T-helper 17 cell (primary cell): ENCODE measurements at places on chromosomes 4 and X.

DNA sequence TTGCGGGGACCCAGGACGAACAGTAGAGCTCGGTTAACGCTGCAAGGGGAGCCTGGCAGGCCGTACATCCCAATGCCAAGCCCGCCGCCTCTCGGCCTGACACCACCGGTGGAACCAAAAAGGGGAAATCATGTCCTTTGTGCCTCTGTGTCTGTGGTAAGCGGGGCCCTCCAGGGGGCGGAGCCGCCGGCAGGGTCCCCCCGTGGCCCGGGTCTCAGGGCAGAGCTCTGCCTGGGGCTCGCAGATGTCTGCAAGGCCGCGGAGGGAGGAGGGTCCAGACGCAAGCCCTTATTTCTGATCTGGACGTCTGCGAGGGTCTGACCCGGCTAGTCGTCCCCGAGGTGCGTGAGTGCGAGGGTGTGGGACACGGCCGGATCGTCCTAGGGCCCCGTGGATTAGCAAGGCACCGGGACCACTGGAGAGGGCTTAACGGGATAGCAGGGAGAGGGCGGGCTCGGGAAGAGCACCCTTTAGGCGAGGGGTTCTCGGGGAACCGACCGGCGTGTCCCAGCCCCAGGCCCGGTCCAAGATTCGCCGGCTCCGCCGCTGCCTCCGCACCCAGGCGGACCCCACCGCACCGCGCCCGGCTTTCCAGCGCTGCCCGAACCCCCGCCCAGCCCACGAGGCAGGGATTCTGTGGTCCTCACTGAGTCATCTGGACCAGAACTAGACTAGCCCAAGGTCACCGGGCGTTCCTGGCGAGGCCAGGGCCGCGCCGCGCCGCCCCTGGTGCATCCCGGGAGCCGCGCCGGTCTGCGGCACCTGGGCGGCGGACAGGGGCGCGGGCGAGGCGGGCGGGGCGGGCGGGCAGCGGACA is 863 bp upstream of the FAM193A start:
- H3K27ac ChIP-seq = peak overlapping the region; percentile 53
- peak overlapping the region; percentile 88 for H3K4me3 ChIP-seq
- peak; percentile 31 for DNase-seq
- H3K27me3 ChIP-seq = no peaks in the 10 kb centered on the region
- H3K4me1 ChIP-seq = peaks cover 9% of the 10 kb centered on the region
- H3K36me3 ChIP-seq = no peaks in the 10 kb centered on the region

DNA sequence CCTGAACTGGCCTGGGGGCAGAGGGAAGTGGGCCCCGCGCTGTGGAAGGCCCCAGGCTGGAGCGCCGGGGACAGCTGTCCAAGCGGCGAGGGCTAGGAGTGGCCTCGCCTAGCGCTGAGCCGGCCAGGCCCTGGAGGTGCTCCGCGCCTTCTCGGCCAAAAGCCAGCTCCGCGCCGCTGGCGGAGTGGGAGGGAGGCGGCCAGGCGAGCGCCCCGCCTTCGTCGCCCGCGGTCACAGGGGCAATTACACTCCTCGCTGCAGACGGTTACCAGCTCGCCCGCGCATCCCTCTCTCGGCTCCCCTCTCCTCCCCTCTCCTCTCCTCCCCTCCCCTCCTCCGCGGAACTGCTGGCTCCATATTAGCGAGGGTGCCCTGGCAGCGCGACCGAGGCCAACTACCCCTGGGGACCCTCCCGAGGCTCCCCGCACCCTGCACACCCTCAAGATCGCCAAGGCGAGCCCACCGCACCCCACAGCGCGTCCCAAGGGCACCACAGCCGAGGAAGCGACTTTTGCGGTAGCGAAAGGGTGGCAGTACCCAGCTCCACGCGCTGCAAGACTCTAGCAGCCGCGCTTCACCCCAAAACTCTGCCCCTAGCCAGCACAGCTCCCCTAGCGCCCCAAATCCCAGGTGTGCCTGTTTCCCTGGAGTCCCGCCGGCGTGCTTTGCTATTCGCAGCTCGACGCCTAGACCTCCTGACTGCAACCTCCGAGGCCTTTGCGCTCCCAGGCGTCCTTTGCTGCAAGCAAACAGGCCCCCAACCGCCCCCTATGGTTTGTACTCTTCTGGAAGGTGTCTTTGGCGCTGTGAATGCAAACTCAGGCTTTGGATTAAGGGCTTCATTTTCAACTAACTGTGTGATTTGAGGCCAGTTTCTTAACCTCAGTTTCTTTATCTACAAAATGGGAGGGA is 91.4 kb downstream of the BCOR start:
- no peak for DNase-seq
- peaks cover 12% of the 10 kb centered on the region for H3K4me1 ChIP-seq
- no peak overlapping the region for H3K27ac ChIP-seq

DNA sequence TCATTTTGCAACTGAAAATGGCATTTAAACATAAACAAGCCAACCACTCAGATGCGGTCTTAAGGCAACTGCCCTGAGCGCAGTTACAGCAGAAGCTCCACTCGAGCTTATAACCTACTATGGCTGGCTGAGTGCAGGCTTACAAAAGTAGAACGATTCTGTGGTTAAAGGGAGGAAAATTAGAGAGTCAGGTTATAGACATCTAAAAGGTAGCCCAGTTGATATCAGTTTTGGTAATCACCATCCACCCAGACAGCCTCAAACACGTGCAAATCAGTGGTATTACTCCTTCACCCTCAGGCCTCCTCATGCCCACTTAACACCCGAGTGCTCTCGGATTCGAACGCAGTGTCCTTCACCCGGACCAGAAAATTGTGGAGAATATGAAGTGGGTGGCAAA is 3.1 kb downstream of the LEF1 start:
- peaks cover 19% of the 10 kb centered on the region for H3K27me3 ChIP-seq
- H3K4me3 ChIP-seq = peak overlapping the region; percentile 91
- peaks cover 5% of the 10 kb centered on the region for H3K36me3 ChIP-seq
- DNase-seq = no peak
- peaks cover 35% of the 10 kb centered on the region for H3K4me1 ChIP-seq

DNA sequence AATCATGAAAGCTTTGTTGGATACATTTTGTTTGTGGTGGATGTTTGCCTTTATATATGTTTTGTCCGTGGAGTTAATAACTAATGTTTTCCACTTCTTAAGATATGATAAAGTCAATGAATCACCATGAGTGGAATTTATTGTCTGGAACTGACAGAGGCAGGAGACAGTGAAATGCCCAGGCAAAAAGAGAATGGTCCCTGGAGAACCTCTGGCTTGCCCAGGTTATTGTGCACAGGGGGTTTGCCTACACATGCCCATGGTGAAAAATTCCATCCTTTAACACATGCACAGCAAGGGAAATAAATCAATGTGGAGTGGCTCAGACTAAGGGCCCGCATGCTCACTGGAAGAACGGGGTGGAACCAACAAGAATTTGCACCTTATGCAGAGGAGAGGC is 964.3 kb upstream of the GRIA3 start:
- H3K27me3 ChIP-seq = no peaks in the 10 kb centered on the region
- no peak overlapping the region for H3K4me3 ChIP-seq
- no peak for DNase-seq

DNA sequence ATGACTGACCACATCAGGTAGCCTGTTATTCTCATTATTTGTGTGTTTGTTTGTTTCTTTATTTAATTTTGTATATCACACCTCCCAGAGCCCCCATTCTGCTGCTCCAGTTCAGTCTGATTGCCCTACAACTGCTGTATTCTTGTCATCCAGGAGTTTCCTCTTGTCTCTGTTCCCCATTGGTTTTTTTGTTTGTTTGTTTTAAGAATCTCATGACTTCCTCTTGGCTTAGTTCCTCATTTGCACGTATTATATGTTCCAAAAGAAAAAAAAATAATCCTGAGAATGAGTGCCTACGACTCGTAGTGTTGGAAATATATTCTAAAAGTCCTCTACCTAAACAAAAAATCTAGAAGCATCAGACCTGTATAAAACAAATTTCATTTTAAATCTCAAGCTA is 142.3 kb upstream of the SLIT2 start:
- H3K4me3 ChIP-seq = no peak overlapping the region
- no peak for DNase-seq
- no peak overlapping the region for H3K27ac ChIP-seq
- H3K27me3 ChIP-seq = no peaks in the 10 kb centered on the region
- no peaks in the 10 kb centered on the region for H3K36me3 ChIP-seq
- no peaks in the 10 kb centered on the region for H3K4me1 ChIP-seq

GRCh38 chrX:111490688-111491087 is 20.8 kb upstream of the SERTM2 start:
- DNase-seq = no peak
- H3K36me3 ChIP-seq = peaks cover 2% of the 10 kb centered on the region
- no peak overlapping the region for H3K27ac ChIP-seq
- no peak overlapping the region for H3K4me3 ChIP-seq
- no peaks in the 10 kb centered on the region for H3K27me3 ChIP-seq

DNA sequence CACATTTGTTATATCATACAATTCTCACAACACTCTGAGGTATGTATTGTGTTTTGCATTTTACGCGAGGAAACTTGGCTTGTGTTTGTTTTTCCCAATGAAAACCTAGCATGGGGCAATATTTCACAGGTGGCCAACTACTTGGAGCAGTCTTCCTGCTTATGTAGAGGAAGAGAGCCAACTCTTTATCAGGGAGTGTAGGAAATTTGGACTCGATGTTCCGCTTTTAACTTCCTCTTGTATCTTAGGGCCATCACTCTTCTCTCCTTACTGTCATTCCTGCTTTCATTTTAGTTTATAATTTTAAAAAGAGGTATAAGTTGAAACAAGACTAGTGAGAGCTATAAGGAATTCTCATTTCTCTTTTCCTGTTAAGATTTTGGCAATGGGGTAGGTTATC is 107.7 kb upstream of the RPS6KA3 start:
- no peaks in the 10 kb centered on the region for H3K27me3 ChIP-seq
- H3K27ac ChIP-seq = peak overlapping the region; percentile 48
- H3K4me3 ChIP-seq = no peak overlapping the region
- H3K4me1 ChIP-seq = peaks cover 9% of the 10 kb centered on the region
- no peak for DNase-seq

- DNase-seq = no peak
- H3K27ac ChIP-seq = no peak overlapping the region
- peaks cover 2% of the 10 kb centered on the region for H3K36me3 ChIP-seq
- H3K4me1 ChIP-seq = no peaks in the 10 kb centered on the region
- no peak overlapping the region for H3K4me3 ChIP-seq
- peaks cover 7% of the 10 kb centered on the region for H3K27me3 ChIP-seq
These were observed 24.3 kb upstream of the PGM2 start for GRCh38 chr4:37802068-37802666.

GRCh38 chr4:75886104-75886503 is 16.1 kb downstream of the PPEF2 start:
- no peak for DNase-seq
- H3K36me3 ChIP-seq = no peaks in the 10 kb centered on the region
- no peak overlapping the region for H3K27ac ChIP-seq

- peaks cover 2% of the 10 kb centered on the region for H3K36me3 ChIP-seq
- DNase-seq = no peak
- no peaks in the 10 kb centered on the region for H3K27me3 ChIP-seq
These were observed 8.7 kb upstream of the PJA1 start for GRCh38 chrX:69173906-69174305.

GRCh38 chr4:53935780-53936179 is 128.6 kb downstream of the CHIC2 start:
- no peaks in the 10 kb centered on the region for H3K4me1 ChIP-seq
- peaks cover 3% of the 10 kb centered on the region for H3K36me3 ChIP-seq
- H3K4me3 ChIP-seq = no peak overlapping the region
- no peak overlapping the region for H3K27ac ChIP-seq
- H3K27me3 ChIP-seq = peaks cover 17% of the 10 kb centered on the region
- no peak for DNase-seq

DNA sequence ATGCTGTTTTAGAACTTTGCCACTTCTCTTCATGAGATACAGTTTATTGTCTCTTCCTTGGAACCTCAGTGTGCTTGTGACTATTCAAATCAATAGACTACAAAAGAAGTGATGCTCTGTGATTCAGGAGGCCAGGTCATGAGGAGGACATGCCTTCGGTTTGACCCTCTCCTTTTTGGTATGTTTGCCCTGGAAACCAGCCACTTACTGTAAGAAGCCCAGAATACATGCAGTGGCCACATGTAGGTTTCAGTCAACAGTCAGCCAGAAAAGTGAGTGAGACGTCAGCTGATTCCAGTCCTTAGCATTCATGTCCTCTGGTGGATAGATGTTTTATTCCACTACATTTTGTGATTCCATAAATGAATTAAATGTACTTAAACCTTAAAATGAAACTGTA is 328.7 kb downstream of the PCDH18 start:
- H3K27ac ChIP-seq = no peak overlapping the region
- no peaks in the 10 kb centered on the region for H3K27me3 ChIP-seq
- DNase-seq = no peak

GRCh38 chrX:71632923-71633657 is 14.8 kb upstream of the CXCR3 start:
- H3K27me3 ChIP-seq = no peaks in the 10 kb centered on the region
- no peak overlapping the region for H3K4me3 ChIP-seq
- H3K4me1 ChIP-seq = peaks cover 10% of the 10 kb centered on the region
